ENCODE measurements at places on chromosomes 7 and 10.

- no peak for DNase-seq
Measured at GRCh38 chr10:99232360-99232999, 3.2 kb downstream of the HPSE2 start.

DNA sequence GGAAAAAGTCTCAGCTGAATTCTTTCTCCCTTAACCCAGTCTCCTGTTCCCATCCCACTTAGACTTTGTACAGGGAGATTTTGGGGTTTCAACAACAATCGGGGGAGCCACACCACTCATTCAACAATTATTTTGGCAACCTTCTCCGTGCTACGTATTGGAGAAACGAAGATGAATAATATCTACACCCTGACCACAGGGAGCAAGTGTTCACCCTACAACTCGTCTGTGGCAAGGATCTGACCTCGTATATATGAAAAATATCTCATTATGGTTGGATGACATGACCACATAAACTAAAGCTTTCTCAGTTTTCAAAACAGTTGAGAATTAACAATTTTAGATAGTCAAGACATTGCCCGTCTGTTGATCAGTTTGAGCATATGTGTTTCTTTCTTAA is 302.1 kb downstream of the CACNA2D1 start:
- no peak for DNase-seq

DNA sequence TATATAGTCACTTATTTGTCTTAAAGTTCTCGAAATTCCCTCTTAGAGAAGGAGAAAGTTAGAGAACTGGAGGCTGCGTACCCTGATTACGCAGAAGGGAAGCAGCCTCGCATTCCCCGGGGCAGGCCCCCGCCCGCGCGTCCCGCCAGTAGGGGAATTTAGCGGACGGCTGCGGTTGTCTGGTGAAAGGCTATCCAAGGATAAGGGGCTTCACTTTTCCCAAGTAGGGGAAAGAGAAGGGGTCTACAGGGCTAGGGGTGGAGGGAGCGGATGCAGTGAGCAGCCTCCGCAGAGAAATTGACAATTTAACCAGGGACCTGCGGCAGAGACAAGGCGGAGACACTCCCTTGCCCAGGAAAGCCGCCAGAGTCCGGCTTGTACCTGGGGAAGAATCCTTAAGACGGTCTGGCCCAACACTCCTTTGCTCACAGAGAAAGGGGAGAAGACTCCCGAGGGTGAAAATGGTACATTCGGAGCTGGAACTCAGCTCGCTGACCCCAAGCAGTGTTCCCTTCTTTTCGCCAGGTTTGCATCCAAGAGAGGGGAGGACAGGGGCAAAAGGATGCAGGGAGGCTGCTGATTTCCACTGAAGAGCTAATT is 994 bp upstream of the MAGI2 start:
- no peak for DNase-seq

GRCh38 chr7:32357535-32358277 is 132.5 kb downstream of the LSM5 start:
- no peak for DNase-seq

DNA sequence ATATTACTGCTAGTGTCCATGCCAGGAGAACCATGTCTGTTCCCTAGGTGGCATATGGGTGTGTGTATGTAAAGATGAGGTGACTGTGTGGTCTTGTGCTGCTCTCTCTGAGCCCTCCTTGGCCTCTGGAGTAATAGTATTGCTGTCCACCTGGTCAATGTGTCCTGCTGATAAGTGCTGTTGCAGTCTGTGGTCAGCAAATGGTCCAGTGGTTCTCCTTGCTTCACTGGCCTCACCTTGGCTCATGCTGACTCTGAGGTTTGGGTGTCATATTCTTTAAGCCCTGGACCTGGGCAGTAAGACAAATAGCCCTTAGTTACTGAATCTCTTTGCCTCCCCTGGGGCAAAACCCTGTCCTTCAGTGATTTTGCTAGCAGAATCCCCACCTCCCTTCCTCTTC is 56.8 kb downstream of the TPST1 start:
- DNase-seq: no peak

DNA sequence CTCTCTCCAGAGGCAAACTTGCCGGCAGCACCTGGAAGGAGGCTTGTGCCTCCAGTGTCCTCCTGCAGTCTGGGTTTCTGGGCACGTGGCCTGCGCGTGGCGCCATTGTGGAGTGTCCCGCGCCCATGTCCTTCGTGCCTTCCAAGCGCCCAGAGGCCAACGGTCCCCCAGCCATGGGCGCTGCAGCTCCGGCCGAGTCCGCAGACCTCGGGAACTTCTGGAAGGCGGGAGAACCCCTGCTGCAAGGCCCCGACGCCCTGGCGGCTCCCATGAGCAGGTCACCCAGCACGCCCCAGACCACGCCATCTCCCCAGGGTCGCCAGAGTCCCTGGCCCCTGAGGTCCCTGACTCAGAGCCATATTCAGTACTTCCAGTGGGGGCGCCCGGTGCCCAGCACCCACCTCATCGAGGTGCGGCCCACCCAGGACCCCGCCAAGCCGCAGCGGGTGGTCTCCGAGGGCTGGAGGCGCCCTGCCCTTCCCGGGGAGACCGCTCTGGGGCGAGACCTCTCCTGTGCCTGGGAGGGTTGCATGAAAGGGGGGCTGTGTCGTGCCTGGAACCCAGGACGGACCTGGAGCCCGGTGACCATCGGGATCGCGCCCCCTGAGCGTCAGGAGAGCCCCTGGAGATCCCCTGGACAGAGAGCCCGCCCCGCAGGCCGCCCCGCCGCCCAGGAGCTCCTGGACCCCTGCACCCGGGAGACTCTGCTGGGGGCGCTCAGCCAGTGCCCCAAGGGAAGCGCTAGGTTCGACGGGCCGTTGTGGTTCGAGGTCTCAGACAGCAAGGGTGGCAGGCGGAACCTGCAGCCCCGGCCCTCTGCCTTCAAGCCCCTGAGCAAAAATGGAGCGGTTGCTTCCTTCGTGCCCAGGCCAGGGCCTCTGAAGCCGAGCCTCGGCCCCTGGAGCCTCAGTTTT is at the start of gene POM121L12:
TSS of gene POM121L12 (plus strand) at position 135 of the 914 bp plus-strand sequence. CDS start at position 174, 39 bp downstream.
- no peak for DNase-seq

DNA sequence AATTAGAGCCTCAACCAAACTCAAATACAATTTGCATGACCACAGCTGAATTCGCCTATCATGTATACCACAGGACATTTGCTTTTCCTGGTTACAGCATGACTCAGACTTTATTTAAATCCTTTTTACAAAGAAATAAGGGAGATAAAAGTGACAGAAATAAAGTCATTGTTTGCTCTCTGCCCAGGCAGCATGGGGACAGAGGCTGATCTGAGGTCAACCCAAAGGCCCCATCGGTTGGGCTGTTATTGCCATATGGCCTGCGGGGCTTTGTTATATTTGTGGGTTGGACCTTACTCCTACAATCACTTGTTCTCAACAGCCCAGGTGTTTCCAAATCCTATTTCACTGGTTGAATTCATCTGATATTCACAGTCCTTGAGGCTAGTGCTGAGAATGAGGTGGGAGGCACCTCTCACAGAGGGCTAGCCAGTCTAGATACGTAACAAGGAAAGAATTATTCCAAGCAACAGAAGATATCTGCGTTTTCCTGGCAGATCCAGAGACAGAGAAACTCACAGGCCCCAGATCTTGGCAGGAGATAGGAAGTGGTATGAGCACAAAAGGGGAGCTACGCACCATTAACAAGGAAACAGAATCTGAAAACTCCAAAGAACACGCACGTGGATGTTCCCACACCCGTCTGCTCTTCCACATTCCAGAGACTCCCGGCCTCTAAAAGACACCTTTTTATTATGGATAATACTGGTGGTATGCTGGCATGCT is 117.3 kb downstream of the HIPK2 start:
- DNase-seq: no peak

- DNase-seq: no peak
Measured at GRCh38 chr7:8391353-8392062, 41.9 kb upstream of the NXPH1 start.

- no peak for DNase-seq
Measured at GRCh38 chr7:47361746-47362215, 220.1 kb downstream of the TNS3 start.

DNA sequence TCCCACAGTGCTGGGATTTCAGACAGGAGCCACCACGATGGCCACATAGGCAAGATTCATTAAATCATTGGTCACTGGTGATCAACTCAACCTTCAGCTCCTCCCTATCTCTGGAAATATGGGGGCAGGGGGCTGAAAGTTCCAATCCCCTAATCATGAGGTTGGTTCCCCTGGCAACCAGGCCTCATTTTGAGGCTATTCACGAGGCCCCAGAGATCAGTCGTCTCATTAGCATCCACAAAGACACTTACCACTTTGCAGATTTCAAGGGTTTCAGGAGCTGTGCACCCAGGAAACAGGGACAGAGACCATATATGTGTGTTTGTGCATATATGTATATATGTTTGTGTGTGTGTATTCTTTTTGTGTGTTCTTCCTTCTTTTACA is 7.7 kb upstream of the GUSB start:
- no peak for DNase-seq

- DNase-seq: no peak
Measured at GRCh38 chr7:16267953-16268820, 153.2 kb downstream of the CRPPA start.

- no peak for DNase-seq
Measured at GRCh38 chr7:119343289-119343688, 929.7 kb upstream of the KCND2 start.

All from CD4-positive, alpha-beta T cell treated with Interleukin-4 for 1 hour (primary cell).